ENCODE measurements at places on chromosomes 16 and 17.

GRCh38 chr17:78669975-78670518 is 92.9 kb upstream of the DNAH17 start:
- no peak for DNase-seq

- DNase-seq, result no peak
Measured at GRCh38 chr17:46736100-46736499, 82.4 kb downstream of the WNT3 start.

DNA sequence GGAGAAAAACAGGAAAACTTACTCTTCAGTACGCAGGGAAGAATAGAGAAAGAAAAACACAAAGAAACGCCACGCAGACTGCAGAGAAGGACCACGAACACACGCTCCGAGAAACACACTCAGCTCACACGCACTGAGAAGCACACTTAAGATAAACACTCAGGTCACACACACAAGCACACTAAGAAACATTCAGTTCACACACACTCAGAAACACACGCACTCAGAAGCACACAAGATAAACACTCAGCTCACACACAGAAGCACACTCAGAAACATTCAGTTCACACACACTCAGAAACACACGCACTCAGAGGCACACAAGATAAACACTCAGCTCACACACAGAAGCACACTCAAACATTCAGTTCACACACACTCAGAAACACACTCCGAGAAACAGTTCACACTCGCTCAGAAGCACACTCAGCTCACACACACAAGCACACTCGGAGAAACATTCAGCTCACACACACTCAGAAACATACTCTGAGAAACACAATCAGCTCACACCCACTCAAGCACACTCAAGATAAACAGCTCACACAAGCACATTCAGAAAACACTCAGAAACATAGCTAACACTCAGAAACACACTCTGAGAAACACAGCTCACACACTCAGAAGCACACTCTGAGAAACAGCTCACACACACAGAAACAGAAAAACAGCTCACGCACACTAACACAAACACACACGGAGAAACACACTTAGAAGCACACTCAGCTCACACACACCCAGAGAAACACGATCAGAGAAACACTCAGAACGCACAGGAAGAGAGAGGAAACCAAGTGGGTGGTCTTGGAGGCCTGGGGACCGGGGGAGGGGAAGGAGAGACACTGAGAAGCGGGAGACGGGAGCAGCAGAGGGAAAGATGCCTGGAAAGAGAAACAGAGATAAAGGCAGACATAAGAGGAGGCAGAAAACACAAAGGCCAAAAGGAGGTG is 908 bp downstream of the TMEM98 start:
- no peak for DNase-seq

- DNase-seq, result no peak
Measured at GRCh38 chr16:83045790-83046189, 419.0 kb downstream of the CDH13 start.
